ENCODE measurements at places on chromosomes 4 and X.

GRCh38 chr4:80507507-80507906 lies 172.0 kb downstream of the CFAP299 start:
- DNase-seq = no peak

- peak; percentile 52 for DNase-seq
These were observed 13.5 kb downstream of the ASB11 start for GRCh38 chrX:15301924-15302323.

- no peak for DNase-seq
These were observed 259.6 kb upstream of the GPC4 start for GRCh38 chrX:133674726-133675470.

GRCh38 chr4:175560604-175561003 lies 251.5 kb downstream of the GPM6A start:
- DNase-seq = peak; percentile 9

- no peak for DNase-seq
These were observed 123.7 kb downstream of the ANAPC4 start for GRCh38 chr4:25500626-25501316.

GRCh38 chrX:71994601-71995000 lies 84.0 kb downstream of the NHSL2 start:
- DNase-seq = no peak

GRCh38 chr4:105543881-105544280 lies 8.5 kb upstream of the ARHGEF38 start:
- no peak for DNase-seq

GRCh38 chr4:16027626-16028025 lies 56.2 kb downstream of the PROM1 start:
- no peak for DNase-seq

DNA sequence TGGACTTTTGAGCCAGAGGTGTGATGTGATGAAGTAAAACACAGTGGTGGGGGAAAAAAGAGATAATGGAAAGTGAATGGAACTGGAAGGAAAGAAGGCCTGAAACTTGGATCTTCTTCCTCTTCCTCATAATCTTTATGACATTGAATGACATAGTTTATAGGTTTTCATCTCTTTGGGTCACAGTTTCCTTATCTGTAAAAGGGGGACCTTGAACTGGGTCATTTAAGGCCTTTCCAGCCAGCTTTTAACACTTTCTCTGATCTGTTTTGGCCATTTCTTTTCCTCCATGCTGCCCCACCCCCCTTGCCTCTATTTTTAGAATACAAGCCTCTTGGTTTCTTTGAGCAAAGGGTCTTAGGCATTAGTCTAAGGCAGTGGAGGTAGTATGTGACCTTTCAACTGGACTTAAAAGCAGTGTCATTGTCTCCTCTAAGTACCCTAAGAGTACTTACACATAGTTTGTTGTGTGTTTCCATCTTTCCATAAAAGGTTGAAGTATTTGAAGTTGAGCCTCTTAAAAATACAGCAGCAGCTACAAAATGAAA lies 7.8 kb downstream of the CPEB2 start:
- no peak for DNase-seq

GRCh38 chr4:157226035-157226434 lies 5.5 kb downstream of the GRIA2 start:
- no peak for DNase-seq
